ENCODE measurements at places on chromosomes 7 and 10. TPM values are rescaled to one million over a fixed set of nuclear protein-coding genes. Genes with fewer than 3 reads are reported as not detected.

Gene TACR2
- not detected for total RNA-seq

Gene CALCR
- not detected for total RNA-seq

Gene KEL
- total RNA-seq, result not detected

DNA sequence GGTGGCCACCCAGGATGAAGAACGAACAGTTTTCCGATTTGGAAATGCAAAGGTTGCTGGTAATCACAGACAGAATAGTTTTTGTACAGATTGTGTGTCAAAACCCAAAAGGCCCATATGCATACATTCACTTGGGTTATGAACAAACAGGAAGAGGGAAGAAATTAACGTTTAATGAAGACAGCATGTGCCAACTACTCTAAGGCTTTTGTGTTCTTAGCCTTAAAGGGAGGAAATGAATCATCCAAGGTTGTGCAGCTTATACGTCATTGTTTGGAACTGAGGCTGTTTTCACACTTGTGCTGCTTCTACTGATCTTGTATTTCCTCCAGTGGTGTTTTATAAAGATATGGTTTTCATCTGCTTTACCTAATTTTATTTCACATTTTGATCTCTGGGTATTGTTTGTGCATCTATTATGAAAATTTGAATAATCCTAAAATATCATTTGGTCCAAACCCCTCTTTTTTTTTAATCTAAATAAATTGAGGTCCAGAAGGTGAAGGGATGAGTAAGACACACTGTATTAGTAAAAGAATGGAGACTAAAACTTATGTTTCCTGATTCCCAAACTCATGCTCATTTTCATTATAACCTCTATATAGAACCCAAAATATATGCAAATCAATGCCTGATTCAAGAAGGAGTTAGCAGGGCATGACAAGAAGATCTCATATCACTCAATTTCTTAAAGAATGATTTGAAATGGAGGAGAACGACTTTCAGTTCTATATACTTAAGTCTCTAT lies 373.1 kb downstream of the THSD7A start:
- no peaks in the 10 kb centered on the region for H3K36me3 ChIP-seq
- DNase-seq, result no peak
- no peak overlapping the region for H3K4me3 ChIP-seq
- no peak overlapping the region for H3K27ac ChIP-seq

- no peak overlapping the region for H3K27ac ChIP-seq
- no peak overlapping the region for H3K4me3 ChIP-seq
Observed at GRCh38 chr10:76071653-76072365, 640.4 kb downstream of the LRMDA start.

- no peak overlapping the region for H3K4me3 ChIP-seq
- no peak overlapping the region for H3K27ac ChIP-seq
- DNase-seq, result no peak
- no peaks in the 10 kb centered on the region for H3K36me3 ChIP-seq
- H3K4me1 ChIP-seq, result no peaks in the 10 kb centered on the region
Observed at GRCh38 chr10:5999440-6000165, 22.3 kb upstream of the IL15RA start.

GRCh38 chr7:101096331-101096956 lies 11.2 kb downstream of the TRIM56 start:
- no peaks in the 10 kb centered on the region for H3K4me1 ChIP-seq
- no peak overlapping the region for H3K4me3 ChIP-seq
- H3K36me3 ChIP-seq, result no peaks in the 10 kb centered on the region
- DNase-seq, result no peak
- H3K27ac ChIP-seq, result no peak overlapping the region

Gene MBL2
- total RNA-seq, result not detected

- H3K4me3 ChIP-seq, result no peak overlapping the region
- no peaks in the 10 kb centered on the region for H3K4me1 ChIP-seq
- DNase-seq, result no peak
- H3K27ac ChIP-seq, result no peak overlapping the region
- H3K36me3 ChIP-seq, result no peaks in the 10 kb centered on the region
Observed at GRCh38 chr7:12888717-12889116, 201.3 kb downstream of the ARL4A start.

GRCh38 chr7:134778941-134779740 lies at the start of gene CALD1:
Gene CALD1, plus strand, starts transcription at chr7:134779634. Its CDS starts 88,100 bp downstream, at chr7:134867734.
- DNase-seq, result peak; percentile 27
- H3K4me3 ChIP-seq, result peak within 1 kb of the TSS; percentile 26
- H3K27ac ChIP-seq, result peak within 1 kb of the TSS; percentile 84
- peaks cover 5% of the 10 kb centered on the region for H3K4me1 ChIP-seq

GRCh38 chr10:113523071-113523470 lies 29.8 kb upstream of the HABP2 start:
- H3K36me3 ChIP-seq, result no peaks in the 10 kb centered on the region
- H3K4me3 ChIP-seq, result no peak overlapping the region
- H3K4me1 ChIP-seq, result no peaks in the 10 kb centered on the region
- H3K27me3 ChIP-seq, result no peaks in the 10 kb centered on the region
- no peak overlapping the region for H3K27ac ChIP-seq

Gene SVIL
- total RNA-seq, result 58.2 TPM

DNA sequence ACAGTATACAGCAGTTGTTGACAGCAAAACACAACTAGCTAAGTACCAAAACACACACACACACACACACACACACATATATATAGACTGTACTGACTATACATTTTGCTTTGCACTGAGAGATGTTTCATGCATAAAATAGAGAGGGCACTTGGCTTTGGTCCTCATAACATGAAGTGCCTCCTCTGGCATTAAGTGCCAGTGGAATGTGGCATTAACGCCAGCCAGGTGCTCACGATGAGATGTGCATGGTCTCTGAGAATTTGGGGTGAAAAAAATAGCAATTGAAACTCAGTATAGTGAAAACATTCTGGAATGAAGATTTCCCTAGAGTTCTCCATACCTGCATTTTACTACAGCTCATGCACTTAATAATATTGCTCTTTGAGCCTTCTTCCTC lies 70.0 kb upstream of the INSYN2A start:
- no peak for DNase-seq
- no peaks in the 10 kb centered on the region for H3K27me3 ChIP-seq
- H3K27ac ChIP-seq, result no peak overlapping the region
- H3K4me3 ChIP-seq, result no peak overlapping the region

DNA sequence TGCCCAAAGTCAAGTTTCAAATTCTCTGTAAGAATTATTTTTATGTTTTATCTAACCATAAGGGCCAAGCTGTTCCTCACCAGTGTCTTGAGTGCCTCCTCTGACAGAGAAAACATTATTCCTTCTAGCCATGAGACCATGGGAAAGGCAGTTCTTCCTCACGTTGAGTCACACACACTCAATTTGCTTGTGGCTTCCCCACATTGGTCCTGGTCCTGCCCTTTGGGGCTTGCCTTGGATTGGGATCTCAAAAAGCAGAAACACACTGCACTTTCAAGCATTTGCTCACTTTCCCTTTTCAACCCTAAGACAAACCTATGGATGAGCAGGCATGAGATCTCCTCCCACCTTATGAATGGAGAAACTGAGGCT lies 248.3 kb upstream of the IGFBP3 start:
- H3K27ac ChIP-seq, result no peak overlapping the region
- no peak for DNase-seq
- H3K4me1 ChIP-seq, result no peaks in the 10 kb centered on the region
- no peak overlapping the region for H3K4me3 ChIP-seq

DNA sequence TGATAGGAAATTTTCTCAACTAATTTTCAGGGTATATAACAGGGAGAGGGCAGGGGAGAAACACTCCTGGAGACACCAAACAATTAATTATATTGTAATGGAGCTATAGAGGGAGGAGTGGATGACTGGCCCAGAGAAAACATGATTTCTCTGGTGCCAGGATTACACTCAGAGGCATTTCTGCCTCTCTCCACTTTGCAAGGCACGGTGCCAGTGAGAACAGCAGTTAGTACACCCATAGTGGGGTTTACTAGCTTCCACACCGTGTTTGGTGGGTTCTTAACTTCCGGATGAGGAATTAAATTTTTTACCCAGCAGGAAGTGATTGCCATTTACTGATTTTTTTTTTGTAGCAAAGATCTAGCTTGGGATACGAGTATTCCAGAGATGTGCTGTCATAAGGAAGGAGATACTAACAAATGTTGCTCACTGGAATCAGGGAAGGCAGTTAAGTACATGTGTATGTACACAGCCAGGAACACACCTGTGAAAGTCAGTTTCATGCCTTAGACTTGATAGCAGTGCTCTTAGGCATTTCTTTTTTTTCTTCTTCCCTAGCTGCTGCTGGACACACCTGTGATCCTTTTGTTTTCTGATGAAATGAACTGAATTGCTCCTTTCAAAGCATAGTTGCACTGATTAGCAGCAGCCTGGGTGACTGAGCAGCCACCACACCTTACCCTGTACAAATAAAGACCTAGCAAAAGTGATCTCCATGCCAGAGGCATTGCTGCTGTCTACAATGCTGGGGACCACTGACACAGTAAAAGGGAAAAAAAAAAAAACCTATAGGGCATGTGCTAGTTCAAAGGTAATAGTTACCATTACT lies 58.1 kb downstream of the POLL start:
- H3K36me3 ChIP-seq, result no peaks in the 10 kb centered on the region
- no peak for DNase-seq
- no peak overlapping the region for H3K27ac ChIP-seq
- no peaks in the 10 kb centered on the region for H3K27me3 ChIP-seq

DNA sequence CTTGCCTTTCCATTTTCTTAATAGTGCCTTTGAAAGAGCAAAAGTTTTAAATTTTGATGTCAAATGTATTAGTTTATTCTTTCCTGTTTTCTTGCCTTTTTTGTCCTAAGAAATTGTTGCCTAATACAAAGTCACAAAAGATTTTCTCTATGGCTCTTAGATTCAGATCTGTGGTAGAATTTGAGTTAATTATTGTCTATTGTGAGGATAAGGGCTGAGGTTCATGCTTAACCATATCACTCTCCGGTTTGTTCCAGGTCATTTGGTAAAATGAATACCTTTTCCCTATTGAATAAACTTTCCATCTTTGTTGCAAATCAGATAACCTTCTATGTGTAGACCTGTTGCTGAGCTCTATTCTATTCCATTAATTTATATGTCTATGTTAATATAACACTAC lies 96.0 kb downstream of the NOD1 start:
- no peaks in the 10 kb centered on the region for H3K27me3 ChIP-seq
- no peak overlapping the region for H3K27ac ChIP-seq
- H3K4me3 ChIP-seq, result no peak overlapping the region
- no peaks in the 10 kb centered on the region for H3K36me3 ChIP-seq

GRCh38 chr10:132522521-132523411 lies 14.8 kb upstream of the INPP5A start:
- no peaks in the 10 kb centered on the region for H3K4me1 ChIP-seq
- no peak overlapping the region for H3K27ac ChIP-seq
- H3K4me3 ChIP-seq, result no peak overlapping the region
- no peaks in the 10 kb centered on the region for H3K36me3 ChIP-seq

Gene CPA2
- 2.7 TPM for total RNA-seq

DNA sequence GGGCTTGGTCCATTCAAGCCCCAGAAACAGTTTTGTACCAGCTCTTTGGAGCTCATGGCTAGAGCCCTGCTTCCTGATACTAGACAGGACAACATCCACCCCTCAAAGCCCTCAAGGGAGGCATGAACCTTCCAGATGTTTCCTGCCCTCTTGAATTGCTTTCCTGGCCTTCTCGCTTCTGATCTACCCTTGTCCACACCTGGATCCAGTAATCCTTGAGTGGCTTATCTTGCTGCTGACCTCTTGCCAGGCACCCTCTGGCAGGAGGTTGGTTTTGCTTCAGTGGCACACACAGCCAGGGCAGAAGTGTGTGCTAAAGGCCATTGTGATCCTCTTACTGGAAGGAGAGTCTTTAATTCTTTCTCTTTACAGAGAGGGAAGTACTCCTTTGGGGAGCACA lies 495.8 kb downstream of the PLXNA4 start:
- H3K27me3 ChIP-seq, result no peaks in the 10 kb centered on the region
- no peak for DNase-seq
- H3K4me3 ChIP-seq, result no peak overlapping the region
- no peak overlapping the region for H3K27ac ChIP-seq
- no peaks in the 10 kb centered on the region for H3K36me3 ChIP-seq

- no peaks in the 10 kb centered on the region for H3K27me3 ChIP-seq
- H3K36me3 ChIP-seq, result no peaks in the 10 kb centered on the region
- no peak overlapping the region for H3K27ac ChIP-seq
- H3K4me3 ChIP-seq, result no peak overlapping the region
- no peaks in the 10 kb centered on the region for H3K4me1 ChIP-seq
Observed at GRCh38 chr10:6274040-6274439, 71.3 kb downstream of the PFKFB3 start.

DNA sequence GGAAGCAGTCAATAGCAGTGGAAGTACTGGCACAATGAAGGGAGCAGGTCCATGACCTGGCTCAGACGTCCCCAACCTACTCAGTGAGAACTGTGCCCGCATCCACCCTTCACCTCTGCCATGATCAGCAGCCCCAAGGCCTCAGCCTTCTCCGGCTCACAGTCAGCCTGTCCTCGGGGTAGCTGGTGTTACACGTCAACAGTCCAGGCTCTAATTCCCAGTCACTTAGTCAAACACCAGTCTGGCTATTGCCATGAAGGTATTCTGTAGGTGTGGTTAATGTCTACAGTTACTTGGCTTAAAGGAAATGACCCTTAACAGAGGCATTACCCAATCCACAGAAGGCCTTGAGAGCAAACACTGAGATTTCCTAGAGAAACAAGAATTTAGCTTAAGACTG lies 49.1 kb downstream of the GRB10 start:
- no peak overlapping the region for H3K4me3 ChIP-seq
- H3K4me1 ChIP-seq, result no peaks in the 10 kb centered on the region
- H3K36me3 ChIP-seq, result no peaks in the 10 kb centered on the region
- no peak overlapping the region for H3K27ac ChIP-seq

- peak; percentile 75 for DNase-seq
- H3K36me3 ChIP-seq, result no peaks in the 10 kb centered on the region
- no peaks in the 10 kb centered on the region for H3K27me3 ChIP-seq
- no peak overlapping the region for H3K4me3 ChIP-seq
- peak overlapping the region; percentile 32 for H3K27ac ChIP-seq
Observed at GRCh38 chr10:45464958-45465567, 91.0 kb downstream of the ALOX5 start.

DNA sequence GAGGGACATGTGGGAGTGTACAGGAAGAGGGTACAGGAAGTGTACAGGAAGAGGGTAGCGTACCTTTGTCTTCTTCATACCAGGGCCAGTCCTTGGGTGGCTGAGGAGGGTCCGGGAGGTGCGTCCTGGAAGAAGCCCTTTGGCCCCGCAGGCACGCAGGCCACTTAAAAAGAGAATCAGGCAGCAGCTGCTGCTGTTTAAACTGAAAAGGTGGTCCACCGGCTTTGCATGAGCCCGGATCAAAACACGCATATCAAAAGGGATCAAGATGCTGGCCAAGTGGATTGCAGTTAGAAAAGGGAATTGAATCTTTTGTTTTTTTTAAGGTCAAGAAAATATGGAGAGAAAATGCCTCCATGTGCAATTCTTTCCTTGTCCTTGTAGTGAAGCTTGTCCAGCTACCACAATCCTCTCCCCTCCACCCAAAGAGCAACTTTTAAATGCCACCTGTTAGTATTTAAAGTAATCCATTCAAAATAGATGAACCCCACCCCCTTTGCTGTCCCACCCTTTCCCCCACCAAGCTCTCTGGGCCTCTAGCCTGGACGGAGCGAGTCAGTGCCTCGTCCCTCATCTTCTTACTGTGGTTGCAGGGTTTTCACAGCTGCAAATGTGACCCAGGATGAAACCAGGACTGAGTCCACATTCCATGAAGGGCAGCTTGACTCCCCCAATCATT lies 142.8 kb downstream of the GLCCI1 start:
- H3K36me3 ChIP-seq, result no peaks in the 10 kb centered on the region
- no peak overlapping the region for H3K4me3 ChIP-seq
- H3K27ac ChIP-seq, result no peak overlapping the region
- DNase-seq, result no peak
